ENCODE measurements at places on chromosomes 2 and 18.
A peak's percentile ranks its signal among the peaks of the same experiment; 100 is the strongest.

- no peak for DNase-seq
Measured at GRCh38 chr2:137383391-137383790, 580.9 kb upstream of the HNMT start.

GRCh38 chr2:226477221-226478108, 322.2 kb downstream of the IRS1 start:
- DNase-seq: no peak

GRCh38 chr2:239266434-239266766, 134.4 kb downstream of the HDAC4 start:
- no peak for DNase-seq

DNA sequence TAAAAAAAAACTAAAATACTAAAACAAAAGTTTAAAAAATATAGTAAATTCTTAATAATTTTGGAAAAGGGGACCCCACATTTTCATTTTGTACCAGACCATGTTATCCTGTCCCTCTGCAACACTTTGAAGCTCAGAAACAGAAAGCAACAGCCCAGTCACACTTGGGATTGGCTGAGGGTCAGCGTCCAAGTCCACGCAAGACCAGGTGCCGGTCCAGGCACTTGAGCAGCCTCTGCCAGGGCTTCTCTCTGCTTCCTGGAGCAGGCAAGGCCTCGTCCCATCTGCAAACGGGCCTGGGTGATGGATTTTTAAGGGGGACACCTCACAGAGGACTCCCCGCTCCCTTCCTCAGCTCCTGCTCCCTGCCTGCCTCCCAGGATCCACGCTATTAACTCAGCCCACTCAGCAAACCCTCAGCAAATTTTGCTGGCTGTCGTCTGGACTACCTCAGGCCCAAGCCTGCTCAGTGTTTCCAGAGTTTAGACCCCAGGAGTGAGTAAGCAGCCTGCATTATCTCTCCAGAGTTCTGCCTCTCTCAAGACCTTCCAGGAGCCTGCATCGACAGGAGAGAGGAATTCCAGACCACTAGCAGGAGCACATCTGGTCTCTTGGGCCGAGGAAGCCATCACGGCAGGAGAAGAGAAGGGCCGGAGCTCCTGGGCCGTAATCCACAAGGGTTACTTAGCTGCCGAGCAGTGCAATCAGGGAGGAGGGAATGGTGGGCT, 88.7 kb upstream of the STPG4 start:
- DNase-seq: no peak

DNA sequence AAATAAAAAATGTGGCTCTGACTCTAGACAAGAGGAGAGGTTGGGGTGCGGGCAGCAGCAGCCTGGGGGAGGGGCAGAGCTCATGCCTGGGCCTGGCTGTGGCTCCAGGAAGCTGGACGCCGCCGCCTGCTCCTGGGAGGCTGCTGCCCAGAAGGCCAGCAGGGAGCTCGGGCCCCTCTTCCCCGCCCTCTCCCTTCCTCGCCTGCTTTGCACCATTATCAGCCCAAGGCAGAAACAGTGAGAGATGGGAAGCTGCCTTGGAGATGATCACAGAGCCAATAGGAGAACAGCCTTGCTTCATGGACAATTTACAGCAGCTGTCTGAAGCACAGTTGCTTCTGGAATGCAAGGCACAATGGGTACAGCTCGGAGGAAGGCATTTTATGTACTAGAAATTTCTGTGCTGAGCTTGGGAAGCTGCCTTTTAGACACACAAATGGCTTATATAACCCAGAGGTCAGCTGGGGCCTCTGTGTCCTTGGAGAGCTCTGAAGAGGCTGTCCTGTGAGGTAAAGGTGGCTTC, 55.3 kb upstream of the AFF3 start:
- no peak for DNase-seq

GRCh38 chr2:240467149-240467642, 31.7 kb downstream of the GPC1 start:
- DNase-seq: peak; percentile 1

GRCh38 chr18:71902482-71902881, 641.7 kb downstream of the CBLN2 start:
- DNase-seq: no peak

GRCh38 chr2:172685467-172685866, 50.2 kb upstream of the RAPGEF4 start:
- DNase-seq: no peak

DNA sequence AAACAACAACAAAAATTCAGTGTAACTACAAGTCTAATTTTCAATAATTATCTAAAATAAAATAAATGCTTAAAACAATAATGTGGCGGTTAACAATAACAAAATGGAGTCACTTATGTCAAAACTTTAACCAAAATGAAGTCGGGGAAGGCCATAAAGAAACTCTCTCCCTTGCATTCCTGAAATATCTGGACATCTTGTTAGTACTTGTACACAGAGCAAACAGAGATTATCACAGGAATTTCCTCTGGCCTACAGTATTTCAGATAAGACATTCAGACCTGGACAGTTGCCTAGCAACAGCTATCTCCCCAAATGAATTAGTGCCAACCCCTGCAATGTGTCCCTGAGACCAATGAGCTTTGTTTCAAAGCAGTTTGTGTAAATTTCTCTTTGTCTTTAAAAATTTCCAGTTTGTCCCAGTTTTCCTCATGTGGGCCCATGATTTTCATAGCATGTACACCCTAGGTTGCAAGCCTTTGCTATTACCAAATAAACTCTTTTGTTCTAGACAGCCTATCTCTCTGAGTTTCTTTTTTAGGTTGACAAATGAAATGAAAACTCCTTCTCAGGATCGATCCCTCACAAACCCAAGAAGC, 68.6 kb downstream of the EXOC6B start:
- DNase-seq: no peak

- DNase-seq: peak; percentile 19
Measured at GRCh38 chr18:13265911-13266217, 47.3 kb downstream of the LDLRAD4 start.

GRCh38 chr2:70984228-70984575, 5.8 kb downstream of the ANKRD53 start:
- no peak for DNase-seq

GRCh38 chr18:4721545-4721944, 266.4 kb upstream of the DLGAP1 start:
- DNase-seq: no peak

DNA sequence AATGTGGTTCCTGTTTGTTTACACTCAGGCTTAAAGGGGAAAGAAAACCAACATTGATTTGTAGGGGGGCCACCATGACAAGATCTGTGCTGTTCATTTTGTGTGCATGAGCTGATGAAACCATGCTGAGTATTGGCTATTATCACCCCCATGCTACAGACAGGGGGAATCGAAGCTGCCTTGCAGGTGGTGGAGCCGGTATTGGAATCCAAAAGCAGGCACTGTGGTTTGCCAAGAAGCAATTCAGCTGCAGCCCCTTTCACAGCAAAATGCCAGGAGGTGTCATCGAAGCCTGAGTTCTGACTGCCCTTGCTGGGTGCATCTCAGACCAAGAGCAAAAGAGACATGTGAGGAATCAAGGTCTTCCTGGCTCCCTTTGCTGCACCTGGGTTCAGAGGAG, 221.9 kb downstream of the UXS1 start:
- no peak for DNase-seq

DNA sequence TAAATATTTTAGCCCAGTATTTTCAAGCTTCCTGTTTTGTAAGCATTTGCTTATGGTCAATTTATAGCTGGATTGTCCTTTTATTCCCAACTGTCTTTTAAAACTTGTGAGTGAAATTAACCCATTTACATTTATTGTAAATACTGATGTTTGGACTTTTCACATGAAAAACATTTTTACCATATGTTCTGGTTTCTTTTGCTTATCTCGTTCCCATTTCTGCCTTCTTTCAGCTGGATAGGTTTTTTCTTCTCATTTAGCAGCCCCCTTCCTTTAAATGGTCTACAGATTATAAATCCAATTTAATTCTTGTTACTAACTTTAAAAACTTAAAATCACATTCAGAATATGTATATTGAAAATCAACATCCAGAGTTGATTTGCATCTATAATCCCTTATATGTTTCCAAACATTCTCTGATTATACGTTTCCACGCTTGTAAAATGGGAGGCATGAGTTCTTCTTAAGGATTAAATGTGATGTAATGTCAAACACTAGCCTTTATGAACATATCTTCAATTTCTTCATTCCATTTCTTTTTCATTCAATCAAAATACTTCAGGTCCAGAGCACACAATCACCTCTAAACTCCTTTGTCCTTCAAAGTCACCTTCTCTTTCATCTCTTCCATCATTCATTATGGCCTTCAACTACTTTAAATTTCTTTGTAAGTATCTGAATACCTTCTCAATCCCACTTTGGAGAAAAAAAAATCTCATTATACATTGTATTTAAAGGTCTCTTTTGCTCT, 1.1 kb upstream of the KDM3A start:
- no peak for DNase-seq

GRCh38 chr2:213644926-213645325, 360.7 kb downstream of the SPAG16 start:
- DNase-seq: no peak

GRCh38 chr2:43332653-43333052, 106.2 kb upstream of the ZFP36L2 start:
- DNase-seq: no peak

GRCh38 chr2:110881908-110882307, 149.5 kb downstream of the ACOXL start:
- no peak for DNase-seq

DNA sequence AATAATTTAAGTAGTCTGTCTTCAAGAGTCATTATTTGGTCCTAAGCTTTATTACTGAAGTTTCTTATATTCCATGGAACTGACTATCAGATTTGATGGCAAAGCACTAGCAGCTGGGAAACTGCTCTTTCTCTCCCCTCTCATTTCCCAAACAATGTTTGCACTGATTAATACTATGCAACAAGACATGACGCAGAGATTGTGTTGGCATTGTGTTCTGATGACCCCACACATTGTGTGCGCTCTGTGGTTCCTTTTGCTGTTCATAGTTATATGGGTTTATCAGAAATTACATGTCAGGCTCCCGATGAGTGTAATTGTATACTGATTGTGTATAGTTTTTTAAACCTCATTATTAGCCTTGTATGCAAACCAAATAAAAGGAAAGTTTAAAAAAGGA, 331.6 kb upstream of the FANCL start:
- no peak for DNase-seq
